ENCODE measurements at places on chromosomes 2 and 18.

GRCh38 chr2:1137264-1137663 is 186.6 kb downstream of the SNTG2 start:
- DNase-seq = no peak

- no peak for DNase-seq
Observed at GRCh38 chr2:165901620-165902298, 51.8 kb downstream of the TTC21B start.

DNA sequence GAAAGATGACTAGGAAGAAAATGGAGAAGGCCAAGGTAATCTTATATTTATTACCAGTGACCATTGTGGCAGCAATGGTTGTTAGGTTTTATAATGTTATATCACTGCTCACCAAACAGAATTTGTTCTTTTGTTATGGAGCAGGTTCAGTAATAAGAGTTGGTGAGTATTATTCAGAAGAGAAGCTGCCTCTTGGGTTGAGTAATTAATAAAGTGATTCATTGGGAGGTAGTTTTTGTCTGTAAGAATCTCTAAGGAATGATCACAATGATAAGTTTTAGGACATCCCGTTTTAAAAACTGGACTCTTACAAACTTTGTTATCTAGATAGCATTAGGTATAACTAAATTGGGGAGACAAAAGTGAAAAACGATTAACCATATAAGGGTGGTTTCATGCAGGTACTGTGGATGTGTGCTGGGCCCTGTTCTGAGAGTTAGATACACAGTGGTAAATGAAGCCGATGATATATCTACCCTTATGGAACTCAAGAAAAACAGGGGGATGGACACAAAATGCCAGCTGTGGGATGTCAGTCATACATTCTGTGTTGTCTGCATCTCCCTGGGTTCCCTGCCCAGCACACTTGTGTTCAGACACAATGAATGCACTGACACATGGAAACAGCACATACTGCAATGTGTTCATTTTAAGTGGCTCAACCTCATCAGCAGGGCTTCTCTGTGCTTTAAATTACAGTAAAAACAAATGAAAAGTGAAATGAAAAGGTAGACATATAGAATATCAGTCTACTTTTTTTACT is 7.5 kb downstream of the MAP4K4 start:
- DNase-seq = no peak

- no peak for DNase-seq
Observed at GRCh38 chr2:235027558-235028214, 75.9 kb downstream of the SH3BP4 start.
